ENCODE measurements at places on chromosomes 1 and 21.

DNA sequence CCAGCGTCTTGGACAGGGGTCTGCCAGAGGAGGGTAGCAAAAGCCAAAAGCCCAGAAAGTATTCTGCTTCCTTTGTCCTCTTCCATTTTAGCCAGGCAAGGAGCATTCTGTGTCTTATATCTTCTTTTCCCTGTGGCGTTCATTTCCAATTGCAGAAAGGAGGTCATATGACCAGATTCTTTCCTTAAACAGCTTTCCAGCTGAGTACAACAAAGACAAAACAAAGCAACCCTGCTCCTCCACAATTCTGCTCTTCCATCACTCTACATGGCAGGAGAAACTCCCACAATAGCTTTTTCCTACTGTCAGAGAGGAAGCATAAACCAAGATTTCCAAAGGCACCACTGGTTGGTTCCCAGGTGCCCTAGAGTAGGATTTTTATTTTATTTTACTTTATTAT is 19.7 kb downstream of the ENSA start:
- no peak for DNase-seq

DNA sequence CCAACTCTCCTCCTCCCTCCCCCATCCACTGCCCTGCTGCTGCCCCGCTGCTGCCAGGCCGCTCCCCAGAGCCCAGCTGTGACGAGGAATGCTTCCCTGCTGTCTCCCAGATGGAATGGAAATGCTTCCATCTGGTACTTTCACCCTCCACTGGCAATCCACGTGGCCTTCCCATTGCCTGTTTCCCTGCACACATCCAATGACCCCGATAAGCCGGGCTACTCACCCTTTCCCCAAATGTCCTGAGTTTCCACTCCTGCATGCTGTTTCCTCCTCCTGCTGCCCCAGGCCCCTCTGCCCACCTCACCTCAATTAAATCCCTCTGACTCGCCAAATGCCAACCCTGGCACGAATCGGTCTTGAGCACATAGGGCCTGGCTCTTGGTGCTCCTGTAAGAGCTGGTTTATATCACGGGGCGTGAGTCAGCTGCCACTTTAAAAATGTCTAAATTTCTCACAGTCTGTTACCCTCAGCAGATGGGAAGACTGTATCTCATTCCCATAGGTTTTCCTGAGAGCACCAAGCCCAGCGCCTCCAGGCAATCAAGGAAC is 36.4 kb downstream of the MRAP start:
- DNase-seq: no peak

- DNase-seq: no peak
Measured at GRCh38 chr1:55456971-55457370, 241.8 kb upstream of the USP24 start.

DNA sequence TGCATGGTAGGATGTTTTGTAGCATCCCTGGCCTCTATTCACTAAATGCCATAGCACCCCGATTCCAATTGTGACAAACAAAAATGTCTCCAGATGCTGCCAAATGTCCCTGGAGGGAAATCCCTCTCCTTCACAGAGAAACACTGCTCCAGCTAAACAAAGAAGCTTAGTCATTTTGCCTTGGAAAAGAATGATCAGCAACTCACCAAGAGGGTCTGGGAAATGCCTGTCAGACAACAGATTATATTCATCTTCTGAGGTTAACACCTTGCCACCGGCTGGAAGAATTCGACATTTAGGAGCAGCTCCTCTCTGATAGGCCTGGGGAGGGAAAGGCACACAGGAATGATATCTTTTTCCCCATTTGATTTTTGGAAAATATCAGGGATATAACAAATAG is 84.4 kb downstream of the NIBAN1 start:
- no peak for DNase-seq

- no peak for DNase-seq
Measured at GRCh38 chr1:94623560-94624148, 82.1 kb upstream of the F3 start.

Data from sciatic nerve (tissue), 2 donors.